GM12892 (cell line): ENCODE measurements at places on chromosomes 5 and 9.

GRCh38 chr5:67301285-67301903, 104.8 kb upstream of the CD180 start:
- DNase-seq: no peak

DNA sequence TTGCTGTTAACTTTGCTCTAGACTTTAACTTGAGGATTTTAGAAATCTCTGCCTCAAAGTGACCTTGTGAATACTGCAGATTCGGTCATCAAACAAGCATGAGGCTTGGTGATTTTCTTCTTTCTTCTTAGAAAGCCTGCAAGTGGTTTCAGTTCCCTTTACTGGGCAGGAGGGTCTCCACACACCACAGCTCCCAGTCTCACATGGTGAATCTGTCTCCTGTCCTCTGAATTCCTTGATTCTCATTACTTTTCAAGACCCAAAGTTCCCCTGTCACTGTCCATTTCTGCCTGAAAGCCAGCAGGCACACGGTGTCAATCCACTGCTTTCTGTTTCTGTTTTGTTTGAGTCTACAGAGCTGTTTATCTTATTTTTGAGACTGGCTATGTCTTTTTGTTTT, 14.1 kb downstream of the HSPB3 start:
- peak; percentile 11 for DNase-seq

DNA sequence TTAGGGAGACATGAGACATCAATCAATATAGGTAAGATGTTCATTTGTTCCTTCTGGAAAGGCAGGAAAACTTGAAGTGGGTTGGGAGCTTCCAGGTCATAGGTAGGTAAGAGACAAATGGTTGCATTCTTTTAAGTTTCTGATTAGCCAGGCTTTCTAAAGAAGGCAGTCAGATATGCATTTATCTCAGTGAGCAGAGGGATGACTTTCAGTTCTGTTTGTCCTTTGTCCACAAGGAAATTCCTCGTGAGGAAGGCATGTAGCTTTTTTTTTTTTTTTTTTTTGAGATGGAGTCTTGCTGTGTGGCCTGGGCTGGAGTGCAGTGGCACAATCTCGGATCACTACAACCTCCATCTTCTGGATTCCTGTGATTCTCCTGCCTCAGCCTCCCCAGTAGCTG, 155.3 kb upstream of the ABCA1 start:
- no peak for DNase-seq

DNA sequence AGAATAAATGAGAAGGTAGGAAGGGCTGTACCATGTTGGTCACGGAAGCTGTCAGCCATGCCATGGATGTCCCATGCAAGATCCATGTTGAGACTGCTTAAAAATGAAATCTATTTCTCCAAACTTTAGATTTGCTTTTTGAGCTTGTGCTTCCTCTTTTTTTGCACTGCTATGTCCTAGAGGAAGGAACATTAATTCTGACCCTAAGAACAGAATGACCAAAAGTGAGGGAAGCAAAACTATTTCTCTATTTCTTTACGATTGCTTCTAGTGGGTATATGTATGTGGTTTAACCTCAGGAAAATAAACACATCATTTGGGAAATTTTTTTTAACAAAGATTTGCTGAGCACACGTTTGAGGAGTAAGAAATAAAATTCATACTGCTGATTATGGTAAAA, 84.6 kb downstream of the USP20 start:
- DNase-seq: no peak

DNA sequence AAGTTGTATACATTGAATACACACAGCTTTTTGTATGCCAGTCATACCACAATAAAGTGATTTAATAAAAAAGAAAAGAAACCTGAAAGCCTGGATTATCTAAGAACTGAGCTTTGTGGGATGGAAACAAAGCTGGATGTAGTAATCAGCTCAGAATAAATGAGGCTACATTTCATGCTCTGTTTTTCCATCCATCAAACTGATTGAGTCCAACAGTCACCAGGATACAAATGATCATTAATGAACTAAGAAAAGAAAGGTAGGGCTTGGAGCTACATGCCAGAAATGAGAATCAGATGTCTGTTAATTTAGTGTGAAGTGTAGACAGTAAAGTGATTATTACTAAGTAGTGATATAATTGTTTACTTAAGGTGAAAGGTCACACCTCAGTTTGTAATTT, 109.8 kb upstream of the TARS1 start:
- DNase-seq: no peak

DNA sequence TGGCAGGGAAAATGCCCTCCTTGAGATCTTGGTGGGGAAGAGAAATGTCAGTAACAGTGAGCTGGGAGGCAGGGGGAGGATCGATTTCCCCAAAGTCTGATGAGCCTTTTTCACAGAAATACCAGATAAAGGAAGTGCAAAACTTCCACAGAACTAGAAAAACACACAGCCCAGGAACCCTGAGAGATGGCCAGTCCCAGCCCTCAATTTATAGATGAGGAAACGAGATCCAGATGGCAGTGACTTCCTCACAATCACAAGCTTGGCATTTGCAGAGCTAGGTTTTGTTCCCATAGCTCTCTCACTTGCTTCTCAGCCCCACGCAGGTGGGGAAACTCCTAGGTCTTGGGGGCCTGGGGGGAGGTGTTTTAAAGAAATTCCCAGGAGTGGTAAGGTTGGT, 3.8 kb upstream of the GGTA1 start:
- no peak for DNase-seq

GRCh38 chr9:36456480-36457065, 56.5 kb upstream of the RNF38 start:
- DNase-seq: no peak

- no peak for DNase-seq
These were observed 437 bp upstream of the TRIM41 start for GRCh38 chr5:181222630-181223057.

- DNase-seq: no peak
These were observed 679.6 kb downstream of the IRX1 start for GRCh38 chr5:4275232-4275631.

DNA sequence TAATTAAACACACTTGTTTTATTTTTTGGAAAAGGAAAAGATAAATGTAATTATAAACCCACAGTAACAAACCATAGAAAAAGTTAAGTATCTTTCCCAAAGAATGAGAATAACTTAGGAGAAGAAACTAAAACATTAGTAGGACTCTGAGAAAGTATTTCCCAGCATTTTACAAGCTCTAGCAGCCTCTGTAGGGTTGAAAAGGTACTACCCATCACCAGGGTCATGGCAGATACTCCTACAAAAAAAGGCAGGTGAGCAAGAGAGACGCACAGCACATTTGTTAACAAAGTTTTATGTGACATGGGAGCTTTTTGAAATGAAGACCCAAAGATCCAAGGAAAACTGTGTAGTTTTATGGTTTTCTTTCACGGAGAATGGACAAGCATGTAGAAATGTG, 77.7 kb upstream of the FAM169A start:
- DNase-seq: no peak

DNA sequence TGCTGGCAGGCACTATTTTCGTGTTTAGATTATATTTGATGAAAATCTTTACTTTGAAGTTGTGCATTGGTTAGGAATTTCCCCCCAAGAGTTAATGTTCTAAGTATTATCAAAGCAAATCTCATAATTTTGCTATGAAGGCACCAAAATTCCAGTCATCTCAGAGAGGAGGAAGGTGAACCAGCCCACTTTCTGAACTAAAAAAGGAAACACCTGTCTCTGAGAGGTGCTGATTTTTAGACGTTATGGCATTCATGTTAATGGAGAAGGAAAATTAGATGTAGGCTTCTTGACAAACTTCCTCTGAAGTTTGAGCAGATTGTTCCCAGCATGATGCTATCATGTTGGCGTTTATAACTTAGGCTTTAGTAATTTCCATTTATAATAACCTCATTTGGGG, 432.9 kb upstream of the ACTBL2 start:
- no peak for DNase-seq

GRCh38 chr5:91018200-91018599, 364.9 kb downstream of the ARRDC3 start:
- DNase-seq: no peak

DNA sequence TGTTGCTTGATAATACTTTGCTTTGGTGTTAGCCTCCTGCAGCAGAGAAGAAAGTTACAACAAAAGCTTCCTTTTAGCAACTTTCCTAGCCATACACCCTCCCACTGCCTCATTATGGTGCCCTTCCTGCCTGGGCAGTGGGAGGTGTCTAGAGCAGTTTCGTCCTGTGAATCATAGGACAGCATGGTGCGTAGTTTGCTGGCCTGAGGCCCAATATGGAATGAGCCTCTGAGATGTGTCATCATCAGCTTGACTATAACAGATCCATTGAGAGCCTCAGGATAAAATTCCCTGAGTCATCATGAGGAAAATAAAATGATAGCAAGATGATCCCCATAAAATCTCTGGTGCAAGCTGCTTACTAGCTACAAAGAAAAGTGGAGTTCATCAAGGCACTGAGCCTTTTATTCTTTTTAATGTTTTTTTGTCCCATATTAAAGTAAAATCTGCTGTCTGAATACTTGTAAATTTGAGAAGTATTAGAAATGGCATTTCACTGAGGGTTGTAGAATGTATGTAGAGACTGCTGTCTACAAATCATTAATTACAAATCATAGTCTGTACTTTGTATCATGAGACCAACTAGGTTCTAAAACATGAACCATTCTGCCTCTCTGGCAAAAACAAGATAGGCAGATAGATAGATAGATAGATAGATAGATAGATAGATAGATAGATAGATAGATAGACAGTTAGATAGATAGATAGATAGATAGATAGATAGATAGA, 303.0 kb upstream of the PDE4D start:
- DNase-seq: no peak

- DNase-seq: no peak
These were observed 12.3 kb upstream of the STING1 start for GRCh38 chr5:139494832-139495231.

GRCh38 chr9:26516773-26517343, 375.7 kb downstream of the CAAP1 start:
- DNase-seq: no peak

- no peak for DNase-seq
These were observed 305.9 kb upstream of the PRR16 start for GRCh38 chr5:120158211-120158610.

DNA sequence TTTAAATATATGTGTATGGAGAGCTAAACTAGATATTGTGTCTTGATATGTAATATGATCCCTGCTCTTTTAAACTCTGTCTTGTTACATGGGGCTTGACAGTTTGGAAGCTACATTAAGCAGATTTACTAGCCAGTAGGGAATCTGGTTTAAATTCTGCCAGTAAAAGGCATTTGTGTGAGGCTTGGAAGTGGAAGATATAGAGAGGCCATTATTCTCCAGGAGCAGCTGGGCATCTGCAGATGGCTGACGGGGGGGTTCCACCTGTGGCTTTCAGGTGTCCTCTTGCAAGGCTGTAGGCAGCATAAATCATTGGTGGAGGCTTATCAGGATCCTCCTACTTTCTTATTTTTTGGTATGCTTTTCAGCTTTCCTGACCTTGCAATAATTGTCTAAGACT, 179.1 kb upstream of the FBXL7 start:
- no peak for DNase-seq

- DNase-seq: no peak
These were observed 97.8 kb downstream of the TSSK1B start for GRCh38 chr5:113336975-113337374.

DNA sequence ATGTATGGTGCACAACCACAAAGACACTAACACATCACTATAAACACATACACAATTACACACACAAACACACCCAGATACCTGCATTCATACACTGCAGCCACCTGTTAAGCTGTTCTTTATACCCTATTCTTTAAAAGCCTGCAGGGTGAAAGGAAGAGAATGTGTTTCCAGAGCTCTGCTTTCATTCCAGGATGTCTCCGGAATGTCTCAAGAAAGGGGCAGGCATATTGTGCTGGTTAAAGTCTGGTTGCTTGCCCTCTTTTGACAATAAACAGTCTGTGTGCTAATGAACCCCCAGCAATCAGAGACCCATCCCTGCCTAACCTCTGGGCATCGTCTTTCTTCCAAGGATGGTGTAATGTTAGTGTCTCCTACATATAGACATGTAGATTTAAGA, 181.6 kb downstream of the EPB41L4A start:
- DNase-seq: no peak

- DNase-seq: no peak
These were observed 76.3 kb upstream of the RAPGEF1 start for GRCh38 chr9:131815970-131816873.

DNA sequence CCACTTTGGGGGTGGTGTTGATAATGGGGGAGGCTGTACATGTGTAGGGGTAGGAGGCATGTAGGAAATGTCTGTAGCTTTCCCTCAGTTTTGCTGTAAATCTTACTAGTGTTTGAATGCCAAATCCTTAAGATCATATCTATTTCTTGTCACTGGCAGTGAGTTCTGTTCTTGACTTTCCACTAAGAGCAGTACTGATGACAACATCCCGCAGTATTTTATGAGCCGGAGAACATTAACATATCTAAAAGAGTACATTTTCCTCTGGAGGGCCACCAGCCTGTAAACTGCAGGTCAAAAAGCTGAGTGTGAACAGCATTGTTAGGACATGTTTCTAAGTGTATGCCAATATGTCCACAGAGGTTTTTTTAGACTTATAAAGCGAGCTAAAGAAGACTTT, 2.5 kb upstream of the HSPB3 start:
- no peak for DNase-seq

GRCh38 chr5:111859533-111860270, 102.7 kb upstream of the NREP start:
- no peak for DNase-seq

DNA sequence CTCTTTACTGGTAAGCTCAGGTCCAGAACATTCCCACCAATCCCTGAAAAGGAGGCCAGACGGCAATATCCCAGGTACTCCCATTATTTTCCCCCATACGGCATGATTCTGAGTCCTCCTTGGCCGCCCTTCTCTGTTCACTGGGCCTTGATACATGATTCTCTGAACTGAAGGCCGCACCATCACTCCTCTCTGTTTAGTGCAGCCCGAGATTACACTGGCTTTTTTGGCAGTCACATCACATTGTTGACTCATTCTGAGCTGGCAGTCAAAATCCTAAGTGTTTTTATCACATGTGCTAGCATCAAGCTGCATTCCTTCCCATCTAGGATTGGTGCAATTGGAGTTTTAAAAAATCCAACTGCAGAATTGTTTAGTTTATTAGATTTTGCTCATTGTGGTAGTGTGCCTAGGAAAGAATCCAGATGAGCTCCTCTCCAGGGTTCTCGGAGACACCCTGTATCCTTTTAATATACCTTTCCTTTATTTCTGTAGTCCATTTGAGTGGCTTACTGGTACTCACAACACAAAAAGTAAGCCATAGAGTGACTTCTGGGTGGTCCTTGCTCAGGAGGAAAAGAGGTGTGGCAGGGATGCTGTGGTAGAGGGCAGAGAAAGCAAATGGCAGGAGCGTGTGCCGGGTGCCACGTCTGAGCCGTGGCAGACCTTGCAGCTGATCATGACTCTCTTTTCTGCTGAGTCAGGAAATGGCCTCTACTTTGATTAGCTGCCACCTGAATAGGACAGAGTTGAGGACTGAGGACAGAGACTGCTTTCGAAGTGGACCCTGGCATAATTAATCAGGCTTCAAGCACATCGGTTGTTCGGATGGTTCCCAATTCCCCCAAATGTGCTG, 121.1 kb upstream of the IL12B start:
- no peak for DNase-seq

GRCh38 chr5:109161914-109162683, 247.7 kb downstream of the PJA2 start:
- DNase-seq: no peak

GRCh38 chr5:64180661-64181343, 15.2 kb downstream of the RNF180 start:
- no peak for DNase-seq

GRCh38 chr5:115309751-115310370, 13.4 kb upstream of the CCDC112 start:
- DNase-seq: no peak
